ENCODE measurements at places on chromosomes 3 and 15. TPM values are rescaled to one million over a fixed set of nuclear protein-coding genes. Genes with fewer than 3 reads are reported as not detected.

GRCh38 chr3:136982520-136983138 lies 24.8 kb downstream of the IL20RB start:
- no peak for DNase-seq

MKRN2OS gene
- not detected for total RNA-seq

DNA sequence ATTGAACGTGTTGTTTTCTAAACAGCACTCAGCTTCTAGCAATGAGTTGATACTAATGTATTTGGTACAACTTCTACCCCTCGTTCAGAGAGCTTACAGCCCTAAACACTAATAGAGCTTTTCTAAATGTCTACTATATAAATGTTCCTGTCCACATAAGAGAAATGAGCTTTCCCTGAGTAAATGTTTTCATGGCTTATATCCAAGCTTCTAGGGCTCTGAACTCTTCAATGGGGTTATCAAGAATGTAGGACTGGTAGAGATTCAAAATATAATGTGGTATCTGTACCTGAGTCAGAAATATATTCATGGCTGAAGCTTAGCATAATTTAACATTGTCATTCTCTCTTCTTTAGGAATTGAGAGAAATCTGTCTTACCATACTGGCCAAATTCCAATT lies 73.4 kb downstream of the SERPINI1 start:
- no peak for DNase-seq

GRCh38 chr3:184345317-184346144 lies 8.1 kb downstream of the FAM131A start:
- DNase-seq, result peak; percentile 58

- no peak for DNase-seq
Observed at GRCh38 chr3:184538666-184539431, 22.7 kb upstream of the EPHB3 start.

ACAD9 gene
- total RNA-seq, result 69.9 TPM

SCN11A gene
- total RNA-seq, result 0.21 TPM

DNA sequence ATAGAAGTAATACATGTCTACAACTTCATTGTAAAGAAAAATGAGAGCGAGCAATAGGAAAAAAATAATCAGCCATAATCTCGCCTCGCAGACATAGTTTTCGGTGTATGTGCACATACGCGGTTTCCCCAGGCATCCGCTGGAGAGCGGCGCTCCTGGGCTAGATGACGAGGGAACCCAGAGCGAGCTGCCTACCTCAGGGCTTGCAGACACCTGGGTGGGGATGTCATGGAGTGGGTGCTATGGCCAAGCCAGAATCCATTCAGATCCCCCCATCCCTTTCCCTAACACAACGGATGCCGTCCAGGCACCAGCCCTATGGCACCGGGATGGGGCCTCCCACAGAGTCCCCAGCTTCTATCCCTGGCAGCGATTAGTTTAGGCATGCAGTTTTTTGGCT lies 4.5 kb upstream of the CFAP100 start:
- no peak for DNase-seq

GRCh38 chr3:22907796-22908195 lies 295.3 kb upstream of the UBE2E2 start:
- DNase-seq, result no peak

DNA sequence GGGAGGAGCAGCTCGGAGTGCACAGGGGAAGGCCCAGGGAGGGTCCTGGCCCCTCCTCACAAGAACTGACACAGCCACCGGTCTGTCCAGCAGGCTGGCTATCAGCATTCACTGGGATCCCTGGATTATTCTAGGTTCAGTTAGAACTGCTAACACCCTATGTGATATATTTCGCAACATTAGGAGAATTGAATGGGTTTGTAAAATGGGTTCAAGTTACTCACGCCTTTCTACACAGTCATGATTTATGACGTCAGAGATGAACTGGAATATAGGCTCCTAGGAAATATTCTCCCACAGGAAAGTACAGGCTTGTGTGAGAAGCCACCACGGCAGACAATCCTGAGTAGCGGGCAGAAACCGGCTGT lies 969 bp upstream of the BSN start:
- DNase-seq, result no peak

DNA sequence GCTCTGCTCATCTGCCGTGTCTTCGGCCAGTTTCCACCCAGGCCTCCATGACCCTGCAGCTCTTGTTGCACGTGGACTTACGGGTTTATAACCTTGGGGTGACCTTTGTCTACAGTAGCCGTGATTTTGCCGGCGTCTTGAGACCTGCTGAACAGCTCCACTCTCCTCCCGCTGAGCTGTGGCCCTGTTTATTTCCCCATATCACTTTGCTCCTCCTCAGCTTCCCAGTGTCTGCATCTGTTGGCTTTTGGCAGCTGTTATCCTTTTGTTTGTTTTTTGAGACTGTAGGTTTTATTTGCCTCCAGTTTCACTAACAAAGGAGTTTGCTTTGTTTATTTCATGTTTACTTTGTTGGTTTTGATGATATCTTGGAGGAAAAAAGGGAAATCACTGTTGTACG lies 29.3 kb upstream of the SLC28A1 start:
- no peak for DNase-seq

DNA sequence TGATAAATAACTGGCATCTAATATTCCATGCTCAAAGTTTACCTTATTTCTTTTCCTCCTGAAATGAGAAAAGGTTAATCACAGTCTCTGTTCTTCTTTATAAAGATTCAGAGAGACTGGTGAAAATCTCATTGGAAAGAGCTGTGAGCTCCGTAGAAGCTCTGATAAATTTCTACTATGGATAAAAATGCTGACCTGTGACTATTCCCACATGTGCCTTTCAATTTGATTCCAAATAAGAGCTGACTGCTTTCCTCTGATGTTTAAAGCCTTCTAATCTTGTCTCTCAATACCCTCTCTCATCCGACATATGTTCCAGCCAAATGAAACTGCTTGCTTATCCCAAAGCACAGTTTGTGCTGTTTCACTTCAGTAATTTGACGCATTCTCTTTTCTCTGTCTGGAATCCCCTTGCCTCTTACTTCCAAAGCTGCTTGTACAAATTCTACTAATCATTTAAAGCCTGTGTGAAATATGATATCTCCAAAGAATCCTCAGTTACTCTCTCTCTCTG lies 130.1 kb downstream of the RTP4 start:
- DNase-seq, result no peak

P2RY13 gene
- total RNA-seq, result 0.20 TPM

LTK gene
- total RNA-seq, result 0.90 TPM

DNA sequence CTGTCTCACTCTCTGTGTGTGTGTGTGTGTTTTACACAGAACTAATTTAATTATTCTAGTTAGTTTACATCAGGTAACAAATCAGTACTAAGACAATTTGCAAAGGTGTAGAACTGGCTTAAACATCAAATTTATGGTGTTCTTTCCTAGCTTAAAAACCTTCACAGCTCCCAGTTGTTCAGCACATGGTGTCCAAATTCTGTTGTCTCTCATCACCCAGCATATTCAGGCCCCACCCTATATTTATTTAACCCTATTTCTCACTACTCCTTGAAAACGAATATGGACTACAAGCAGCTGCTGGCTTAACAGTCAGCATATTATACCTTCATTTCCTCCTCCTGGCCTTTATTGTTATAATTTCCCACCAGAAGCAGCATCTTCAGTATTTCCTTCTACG lies 1.2 kb downstream of the IL20RB start:
- no peak for DNase-seq

DNA sequence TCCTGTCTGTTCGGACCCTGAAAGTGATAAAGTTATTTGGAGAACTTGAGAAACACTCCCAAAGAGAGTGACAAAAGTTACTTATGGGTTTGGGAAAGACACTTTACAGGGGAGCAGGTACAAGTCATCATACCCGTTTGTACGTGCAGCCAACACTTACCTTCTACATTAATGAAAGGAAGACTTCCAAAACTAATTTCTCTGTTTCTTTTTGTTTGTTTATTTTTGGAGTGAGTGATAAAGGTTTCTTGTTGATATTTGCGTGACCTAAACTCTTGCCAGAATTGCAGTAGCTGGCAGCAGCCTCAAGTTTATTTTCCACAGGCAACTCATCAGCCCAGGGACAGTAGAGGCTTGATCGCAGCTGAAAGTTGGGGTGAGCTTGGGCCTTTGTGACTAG lies 8.4 kb downstream of the ABHD2 start:
- DNase-seq, result no peak

DNA sequence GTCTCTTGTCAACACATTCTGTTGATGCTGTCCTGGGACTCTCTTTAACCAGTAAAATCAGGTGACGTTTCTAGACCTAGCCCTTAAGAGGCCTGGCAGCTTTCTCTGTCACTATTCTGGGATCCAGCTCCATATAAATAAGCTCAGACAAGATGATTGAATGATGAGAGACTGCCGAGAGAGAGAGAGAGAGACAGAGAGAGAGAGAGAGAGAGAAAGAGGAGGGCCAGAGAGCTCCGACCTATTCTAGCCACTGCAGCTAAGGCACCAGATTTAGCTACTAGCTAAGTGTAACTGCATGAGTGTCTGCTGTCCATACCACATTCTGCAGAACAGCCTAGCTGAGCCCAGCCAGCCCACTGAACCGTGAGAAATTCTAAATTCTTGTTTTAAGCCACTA lies 36.1 kb upstream of the CTXND1 start:
- DNase-seq, result no peak

ASB14 gene
- total RNA-seq, result not detected

- DNase-seq, result peak; percentile 28
Observed at GRCh38 chr3:126994661-126995245, 11.8 kb downstream of the PLXNA1 start.

C3orf85 gene
- total RNA-seq, result not detected

DNA sequence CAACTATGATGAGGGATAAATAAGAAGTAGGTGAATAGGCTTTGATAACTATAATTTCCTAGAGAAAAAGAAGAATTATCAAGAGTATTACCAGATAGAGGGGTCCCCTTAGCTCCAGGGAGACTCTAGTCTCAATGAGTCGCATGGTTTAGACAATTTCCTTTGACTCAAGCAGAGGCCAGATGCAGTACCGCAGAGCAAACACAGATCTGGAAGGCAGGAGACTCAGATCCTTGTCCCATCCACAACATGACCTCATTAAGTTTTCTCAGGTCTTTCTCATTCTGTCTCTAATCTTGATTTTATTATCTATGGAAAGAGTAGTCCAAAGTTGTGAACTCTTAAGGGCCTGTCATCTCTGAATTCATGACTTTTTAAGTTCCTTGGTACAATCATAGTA lies 987.9 kb downstream of the NTRK3 start:
- DNase-seq, result no peak

DNAJA4 gene
- total RNA-seq, result 16.8 TPM

GRCh38 chr15:96181873-96182301 lies 148.6 kb upstream of the NR2F2 start:
- peak; percentile 76 for DNase-seq

DNA sequence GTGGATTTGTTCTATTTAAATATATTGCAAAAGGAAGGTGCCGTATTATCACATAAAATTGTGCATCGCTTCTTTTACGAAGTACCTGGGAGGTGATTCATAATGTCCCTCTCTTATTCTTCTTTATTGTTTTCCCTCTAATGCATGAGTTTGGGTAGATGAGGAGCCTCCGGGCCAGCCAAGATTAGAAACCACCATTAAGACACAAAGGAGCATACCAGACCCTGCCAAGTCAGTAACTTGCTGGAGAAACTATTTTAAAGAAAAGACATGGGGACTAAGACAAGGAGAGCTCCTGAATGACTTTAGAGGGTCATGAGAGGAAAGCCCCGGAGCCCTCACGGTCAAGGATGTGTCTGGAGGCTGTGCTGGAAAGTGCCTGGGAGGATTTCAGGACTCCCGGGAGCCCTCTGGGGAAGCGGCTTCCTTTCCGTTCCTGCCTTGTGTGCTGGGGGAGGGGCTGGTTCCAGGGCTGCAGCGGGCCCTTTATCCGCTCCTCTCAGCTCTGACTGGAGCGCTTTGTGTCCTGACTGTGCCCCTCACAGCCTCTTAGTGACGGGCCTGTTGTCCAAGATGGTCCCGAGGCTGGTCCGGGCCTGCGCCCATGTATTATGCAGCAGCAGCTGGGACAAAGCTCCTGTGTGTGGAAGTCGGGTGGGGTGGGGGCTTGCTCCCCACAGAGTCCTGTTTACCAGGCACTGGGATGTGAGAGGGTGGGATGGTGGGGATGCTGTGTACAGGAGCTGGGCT lies 35.7 kb downstream of the CORO2B start:
- no peak for DNase-seq

GRCh38 chr3:64138656-64139375 lies 86.5 kb downstream of the PRICKLE2 start:
- no peak for DNase-seq

DNA sequence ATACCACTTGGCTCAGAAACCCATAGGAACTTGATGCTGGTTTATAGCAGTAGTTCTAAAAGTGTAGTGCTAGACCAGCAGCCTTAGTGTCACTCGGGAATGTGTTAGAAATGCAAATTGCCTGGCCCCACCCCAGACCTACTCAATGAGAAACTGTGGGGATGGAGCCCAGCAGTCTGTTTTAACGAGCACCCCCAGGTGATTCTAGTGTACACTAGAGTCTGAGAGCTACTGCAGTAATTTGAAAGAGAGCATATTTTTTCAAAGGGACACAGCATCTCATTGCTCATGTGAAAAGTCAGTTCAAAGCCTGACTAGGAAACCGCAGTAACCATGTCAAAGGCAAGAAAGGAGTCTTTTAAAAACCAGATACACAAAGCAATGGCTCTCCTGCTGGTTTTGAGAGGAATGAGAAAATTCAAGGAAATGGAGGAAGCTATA lies 313.4 kb downstream of the SQOR start:
- no peak for DNase-seq

GRCh38 chr3:19063936-19064335 lies 84.4 kb upstream of the KCNH8 start:
- DNase-seq, result no peak

GRCh38 chr15:86135041-86135440 lies 55.4 kb downstream of the AGBL1 start:
- peak; percentile 54 for DNase-seq

- no peak for DNase-seq
Observed at GRCh38 chr15:82714016-82714415, 4.3 kb upstream of the AP3B2 start.

SLC38A3 gene
- 8.1 TPM for total RNA-seq

DNA sequence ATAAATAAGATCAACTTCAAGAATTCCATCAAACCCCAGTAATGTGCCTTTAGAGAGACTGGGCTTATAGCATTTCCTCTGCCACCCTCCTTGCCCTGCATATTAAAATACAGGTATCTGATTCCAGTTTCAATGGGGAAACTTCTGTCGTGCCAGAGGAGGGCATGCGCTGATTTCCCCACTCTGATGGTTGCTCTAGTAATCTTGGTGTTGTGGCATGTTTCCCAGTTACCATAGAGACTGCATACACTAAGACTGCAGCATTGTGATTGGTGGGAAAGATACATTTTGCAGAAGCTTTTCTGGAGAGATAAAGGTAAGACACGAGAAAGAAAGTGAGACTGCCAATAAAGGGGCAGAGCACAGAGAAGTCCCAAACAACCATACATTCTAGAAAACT lies 225.6 kb downstream of the TIGIT start:
- DNase-seq, result no peak

DNA sequence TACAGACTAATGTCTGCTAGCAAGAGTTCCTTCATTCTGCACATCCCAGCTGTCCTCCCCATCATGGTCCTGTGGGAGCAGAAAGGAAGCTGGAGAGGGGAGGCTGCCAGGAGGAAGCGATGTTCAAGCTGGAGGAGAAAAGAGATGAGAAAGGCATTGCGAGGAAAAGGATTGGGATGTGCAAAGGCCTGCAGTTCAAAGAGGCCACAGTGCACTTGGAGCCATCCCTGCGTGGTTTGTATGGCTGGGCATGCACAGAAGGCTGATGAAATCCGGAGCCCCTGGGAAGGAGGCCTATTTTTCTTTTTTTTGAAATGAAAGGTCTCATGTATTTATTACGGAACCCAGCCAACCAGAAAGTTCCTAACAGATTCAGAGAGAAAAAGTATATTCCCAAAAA lies 22.8 kb downstream of the AMOTL2 start:
- no peak for DNase-seq
